Activated T-cell treated with anti-CD3 and anti-CD28 coated beads, Interleukin-2, amount 50 U/mL, for 48 hours (primary cell): ENCODE measurements at places on chromosomes 7 and 10.
A peak's percentile ranks its signal among the peaks of the same experiment; 100 is the strongest.

DNA sequence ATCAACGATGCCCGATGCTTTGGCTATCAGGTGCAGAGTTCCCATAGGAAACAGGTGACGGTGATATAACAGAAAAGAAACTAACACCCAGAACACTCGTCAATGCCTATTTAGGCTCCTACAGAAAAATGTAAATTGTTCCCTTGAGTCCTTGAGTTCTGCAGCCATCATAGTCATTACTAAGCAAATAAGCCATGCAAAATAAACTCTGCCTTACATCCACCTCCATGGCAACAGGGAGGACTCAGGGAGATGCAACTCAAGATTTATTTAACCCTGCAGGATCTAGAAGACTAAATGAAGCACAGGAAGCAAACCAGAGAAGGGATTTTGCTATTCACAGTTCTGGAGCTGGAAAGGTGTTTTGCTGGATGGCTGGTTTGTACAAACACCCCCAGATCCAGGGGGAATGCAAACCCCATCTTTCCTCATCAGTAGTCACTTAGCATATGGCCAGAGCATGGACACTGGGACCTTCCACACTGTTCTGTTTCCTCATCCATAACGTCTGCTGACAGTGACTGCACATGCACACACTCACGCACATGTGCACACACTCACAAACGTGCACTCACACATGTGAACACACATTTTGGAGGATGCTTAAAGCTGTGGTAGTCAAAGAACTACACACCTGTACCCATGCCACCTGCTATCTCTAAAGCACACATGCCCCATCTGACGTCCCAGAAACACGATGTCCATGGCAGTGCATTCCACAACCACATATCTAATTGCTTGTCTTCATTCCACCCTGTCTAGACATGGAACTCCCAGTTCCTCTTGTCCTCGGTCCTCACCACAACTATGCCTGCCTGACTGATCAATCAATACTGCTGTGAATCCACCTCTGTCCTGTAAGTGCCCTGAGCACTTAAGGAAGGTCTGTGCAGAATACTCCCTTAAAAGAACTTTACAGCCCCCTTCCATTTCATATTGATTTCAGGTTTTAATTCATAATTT, 178.2 kb downstream of the COBL start:
- no peak for DNase-seq

- DNase-seq, result no peak
Measured at GRCh38 chr7:149175150-149175549, 20.2 kb upstream of the ZNF282 start.

DNA sequence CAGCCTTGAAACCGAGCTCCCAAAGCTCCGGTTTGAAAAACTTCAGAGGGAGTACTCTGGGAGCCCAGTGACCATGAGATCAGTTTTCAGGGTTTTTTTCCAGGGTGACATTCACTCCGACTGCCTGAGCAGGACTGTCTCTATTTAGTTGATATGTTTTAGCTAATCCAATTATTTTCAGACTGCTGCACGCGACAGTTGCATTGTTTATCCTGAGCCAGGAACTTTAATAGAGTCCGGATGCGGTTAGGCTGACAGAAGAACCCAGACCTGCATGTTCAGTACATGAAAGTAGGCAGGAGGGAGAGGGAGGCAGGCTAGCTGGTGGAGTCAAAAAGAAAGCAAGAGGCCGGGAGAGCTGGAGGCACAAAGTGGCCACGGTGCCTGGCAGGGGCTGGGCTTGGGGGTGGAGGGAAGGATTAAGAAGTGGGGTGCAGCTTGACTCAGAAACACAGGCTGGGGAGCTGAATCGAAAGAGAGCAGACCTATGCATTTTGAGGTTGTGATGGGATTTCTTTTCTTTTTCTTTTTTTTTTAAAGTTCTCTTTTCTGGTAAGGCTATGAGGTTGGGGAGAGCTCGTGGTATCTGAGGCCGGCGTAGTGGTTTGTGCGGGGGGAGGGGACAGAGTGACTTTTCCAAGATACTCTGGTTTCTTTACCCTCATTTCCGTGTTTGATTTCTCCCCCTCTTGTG, 5.7 kb downstream of the GATA3 start:
- DNase-seq, result peak; percentile 78

- DNase-seq, result no peak
Measured at GRCh38 chr7:70082099-70082611, 483.9 kb downstream of the AUTS2 start.

DNA sequence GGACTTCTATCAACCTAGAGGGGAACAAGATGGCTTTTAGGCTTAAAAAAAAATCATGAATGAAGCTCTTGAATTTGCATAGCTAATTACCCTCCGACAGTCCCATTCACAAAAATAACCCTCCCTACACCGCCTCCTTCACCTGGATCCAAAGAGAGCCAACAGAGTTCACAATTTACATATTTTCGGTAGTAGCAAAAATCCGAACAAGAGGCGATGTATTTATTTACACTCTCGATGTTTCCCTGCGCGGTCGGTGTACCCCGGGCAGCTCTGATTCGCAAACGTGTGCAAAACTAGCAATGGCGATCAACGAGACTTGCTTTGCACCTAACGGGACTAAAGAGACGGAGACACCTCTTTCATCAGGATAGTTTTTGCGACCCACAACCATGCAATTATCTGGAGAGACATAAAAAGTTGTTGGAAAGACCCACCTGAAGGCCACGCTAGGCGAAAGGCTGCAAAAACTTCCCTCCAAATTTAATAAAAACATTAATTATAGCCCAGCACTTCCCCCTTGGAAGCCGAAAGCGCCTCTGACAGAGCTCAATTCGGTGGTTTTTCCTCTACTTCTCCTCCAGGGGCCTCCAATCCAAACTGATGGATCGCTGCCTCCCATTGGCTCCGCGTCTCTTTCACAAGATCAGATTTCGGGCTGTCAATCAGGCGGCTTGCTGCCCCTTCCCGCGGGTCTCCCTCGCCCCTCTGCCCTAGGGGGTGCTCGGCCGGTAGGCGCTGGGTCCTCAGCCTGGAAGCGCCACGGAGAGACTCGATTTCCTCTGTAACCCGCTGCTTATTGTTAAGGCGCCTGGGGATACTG, at the start of gene ETV1:
Gene ETV1, minus strand, starts transcription at position 541 of the 823 bp plus-strand sequence. CDS start 614 bp downstream, outside the sequence.
- DNase-seq, result no peak
